ENCODE measurements at places on chromosomes 1 and 21.

DNA sequence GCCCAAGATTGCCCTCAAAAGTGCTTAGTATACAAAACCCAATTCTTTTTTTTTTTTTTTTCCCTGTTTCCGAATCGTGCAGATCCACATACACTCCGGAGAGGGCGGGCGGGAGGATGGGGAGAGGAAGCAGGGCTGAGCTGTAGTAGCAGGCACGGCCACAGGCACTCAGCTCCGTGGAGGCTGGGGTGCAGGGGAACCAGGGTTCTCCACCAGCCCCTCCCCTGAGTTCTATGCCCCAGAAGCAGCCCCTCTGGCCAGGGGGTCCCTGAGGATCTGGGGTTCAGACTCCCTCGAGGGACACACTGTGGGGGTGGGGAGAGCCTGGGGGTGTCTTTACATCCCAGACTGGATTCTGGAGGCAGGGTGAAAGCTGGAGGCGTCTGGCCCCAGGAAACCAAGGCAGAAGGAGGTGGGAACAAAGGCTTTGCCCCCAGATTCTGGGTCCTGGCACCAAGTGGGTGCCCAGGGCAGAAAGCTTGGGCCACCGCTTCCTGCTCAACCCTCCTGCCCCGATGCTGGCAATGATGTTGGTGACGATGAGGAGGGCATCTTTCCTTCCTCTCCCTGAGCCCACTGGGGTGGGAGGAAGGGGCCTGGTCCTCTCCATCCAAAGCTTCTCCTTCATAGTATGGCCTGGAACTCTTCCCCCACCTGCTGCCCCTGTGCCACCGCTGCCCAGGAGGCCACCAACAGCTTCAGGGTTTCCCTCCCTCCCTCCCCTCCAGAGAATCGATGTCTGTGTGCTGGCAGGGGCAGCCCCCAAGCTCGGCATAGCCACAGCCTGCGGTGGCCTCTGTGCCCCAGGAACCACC is 106.4 kb upstream of the TARDBP start:
- DNase-seq: no peak

GRCh38 chr1:186536273-186536890 is 75.5 kb upstream of the PDC start:
- peak; percentile 17 for DNase-seq

GRCh38 chr1:238409932-238410331 is 519.2 kb upstream of the ZP4 start:
- no peak for DNase-seq

DNA sequence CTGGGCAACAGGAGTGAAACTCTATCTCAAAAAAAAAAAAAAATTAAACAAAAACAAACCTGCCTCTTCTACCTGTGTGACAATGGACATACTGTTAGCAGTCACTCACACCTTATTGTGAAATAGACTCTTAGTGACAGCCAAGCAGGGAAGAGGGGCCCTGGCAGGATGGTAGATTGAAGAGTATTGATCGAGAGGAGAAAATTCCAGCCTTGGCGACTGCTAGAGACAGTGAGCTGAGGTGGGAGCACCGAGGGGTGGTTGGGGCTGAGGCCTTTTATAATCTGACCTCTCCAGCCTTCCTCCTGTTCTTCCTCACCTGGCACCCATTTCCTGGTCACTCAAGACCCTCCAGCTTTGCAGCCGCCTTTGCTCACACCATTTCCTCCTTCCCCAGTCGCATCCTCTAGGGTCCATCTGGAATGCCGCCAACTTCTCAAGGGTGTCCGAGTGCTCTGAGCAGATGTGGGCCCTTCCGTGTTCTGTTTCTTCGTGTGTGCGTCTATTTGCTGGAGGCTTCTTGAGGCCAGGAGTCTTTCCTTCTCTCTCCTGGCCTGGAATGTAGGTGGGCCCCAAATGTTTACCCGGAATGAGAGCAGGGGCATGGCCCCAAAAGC is 196.9 kb upstream of the TMEM51 start:
- DNase-seq: no peak

- no peak for DNase-seq
Observed at GRCh38 chr1:35058988-35059387, 20.2 kb upstream of the ZMYM1 start.

DNA sequence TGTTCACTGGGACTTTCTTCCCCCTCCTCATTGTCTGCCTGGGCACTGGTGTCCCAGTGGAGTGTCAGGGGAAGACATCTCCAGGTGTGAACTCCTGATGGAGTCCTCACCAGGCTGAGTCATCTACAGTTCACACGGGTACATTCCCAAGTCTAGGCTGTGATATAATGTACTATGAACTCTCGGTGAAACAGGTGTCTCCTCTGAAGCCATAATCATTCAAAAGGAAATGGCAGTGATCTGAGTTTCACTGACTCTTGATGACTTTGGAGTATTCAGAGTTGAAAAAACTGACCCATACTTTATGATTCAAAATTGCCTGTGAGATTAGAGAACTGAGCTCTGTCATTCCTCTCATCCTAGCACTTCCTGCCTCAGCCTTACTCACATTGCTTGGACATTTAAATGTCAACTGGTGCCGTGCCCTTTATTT is 9.1 kb downstream of the LAMC2 start:
- no peak for DNase-seq

DNA sequence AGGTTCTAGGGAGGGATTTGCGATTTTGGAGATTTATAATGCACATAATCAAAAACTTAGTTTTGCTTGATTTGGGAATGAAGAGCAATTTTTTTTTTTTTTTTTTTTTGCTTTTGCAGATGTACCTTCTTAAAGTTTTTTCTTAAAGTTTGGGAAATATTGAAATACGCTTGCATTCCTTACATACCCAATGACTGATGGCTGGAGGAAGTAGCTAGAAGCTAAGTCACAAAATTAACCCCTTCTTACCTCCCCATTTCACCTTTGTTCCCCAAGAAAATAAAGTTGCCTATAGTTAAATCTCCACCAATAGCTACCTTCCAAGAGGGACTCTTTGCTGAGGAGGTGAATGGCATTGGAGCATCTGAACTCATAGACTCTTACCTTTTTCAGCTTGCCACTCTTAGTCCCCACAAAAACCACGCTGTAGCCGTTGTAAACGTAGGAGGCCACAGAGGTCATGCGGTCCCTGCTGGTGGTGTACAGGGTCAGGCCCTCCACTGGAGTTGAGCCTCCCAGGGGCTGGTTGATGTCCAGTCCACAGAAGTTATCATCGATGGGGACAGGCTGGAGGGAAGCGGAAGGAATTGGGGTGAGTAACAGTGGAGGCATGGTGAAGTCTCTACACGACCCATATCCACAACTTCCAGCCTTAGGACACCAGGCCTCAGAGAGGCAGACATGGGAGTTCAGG is 34.1 kb downstream of the PLXNA2 start:
- DNase-seq: no peak

DNA sequence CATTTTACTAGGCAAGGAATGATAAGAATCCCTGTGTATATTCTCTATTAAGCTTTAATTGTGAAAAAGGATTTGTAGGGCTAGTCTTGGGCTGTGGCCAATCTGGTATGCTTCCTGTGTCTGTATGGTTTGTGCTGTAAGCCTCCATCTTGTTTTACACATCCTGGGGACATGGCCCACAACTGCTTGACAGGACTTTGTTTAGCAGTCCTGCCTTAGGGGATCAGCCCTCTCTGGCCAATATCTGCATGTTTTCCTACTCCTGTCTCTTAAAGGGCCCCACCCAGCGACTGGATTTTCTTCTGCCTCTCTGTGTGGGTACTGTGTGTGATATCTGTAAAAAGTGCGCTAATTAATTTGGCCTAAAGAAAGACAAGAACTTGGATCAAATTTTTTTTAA is 813.2 kb downstream of the PLA2G4A start:
- no peak for DNase-seq

DNA sequence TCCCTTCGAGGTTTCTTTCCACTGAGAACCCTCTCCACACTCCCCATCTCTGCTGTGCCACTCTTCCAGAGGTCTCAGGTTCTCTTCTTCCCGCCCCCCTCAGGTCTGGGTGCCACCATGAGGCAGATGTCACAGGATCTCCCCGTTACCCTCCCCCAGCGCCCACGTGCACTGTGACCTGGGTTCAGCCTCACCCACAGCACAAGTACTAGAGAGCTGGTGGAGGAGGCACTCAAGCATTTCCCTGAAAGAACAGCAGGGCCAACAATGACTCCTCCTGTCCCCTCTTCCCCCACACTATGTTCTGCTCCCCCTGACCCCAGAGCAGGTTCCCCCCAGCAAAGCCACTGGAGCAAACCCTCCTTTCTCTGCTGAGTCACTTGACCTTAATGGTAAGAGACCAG is 14.3 kb downstream of the PLEKHA6 start:
- no peak for DNase-seq

- DNase-seq: no peak
Observed at GRCh38 chr1:184225283-184226099, 161.3 kb upstream of the C1orf21 start.

- peak; percentile 35 for DNase-seq
Observed at GRCh38 chr1:70979881-70980280, 67.7 kb downstream of the PTGER3 start.

DNA sequence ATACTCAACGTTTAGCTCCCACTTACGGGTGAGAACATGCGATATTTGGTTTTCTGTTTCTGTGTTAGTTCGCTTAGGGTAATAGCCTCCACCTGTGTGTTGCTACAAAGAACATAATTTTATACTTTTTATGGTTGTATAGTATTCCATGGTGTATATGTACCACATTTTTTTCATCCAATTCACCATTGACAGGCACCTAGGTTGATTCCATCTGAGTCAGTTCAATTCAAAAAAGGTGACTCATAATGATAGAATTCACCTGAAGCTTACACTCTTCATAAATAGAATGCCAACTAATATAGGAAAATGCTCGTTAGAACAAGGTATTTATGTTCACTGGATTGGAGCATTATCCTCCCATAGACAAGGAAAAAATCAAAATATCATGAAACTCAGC is 38.5 kb downstream of the RGS4 start:
- DNase-seq: no peak

DNA sequence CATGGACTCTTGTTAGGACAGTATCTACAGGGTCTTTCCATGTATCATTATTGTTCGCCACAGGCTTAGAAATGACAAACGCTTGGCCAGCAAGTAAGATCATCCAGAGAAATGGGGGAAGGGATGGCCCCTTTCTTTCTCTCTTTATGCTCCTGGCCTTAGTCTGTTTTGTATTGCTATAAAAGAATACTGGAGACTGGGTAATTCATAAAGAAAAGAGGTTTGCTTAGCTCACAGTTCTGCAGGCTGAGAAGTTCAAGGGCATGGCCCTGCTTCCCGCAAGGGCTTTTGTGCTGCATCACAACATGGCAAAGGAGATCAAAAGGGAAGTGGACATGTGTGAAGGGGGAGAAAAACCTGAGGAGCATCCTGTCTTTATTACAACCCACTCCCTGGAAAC is 41.0 kb downstream of the DNTTIP2 start:
- no peak for DNase-seq

- DNase-seq: no peak
Observed at GRCh38 chr1:40096646-40096976, 441 bp downstream of the PPT1 start.

DNA sequence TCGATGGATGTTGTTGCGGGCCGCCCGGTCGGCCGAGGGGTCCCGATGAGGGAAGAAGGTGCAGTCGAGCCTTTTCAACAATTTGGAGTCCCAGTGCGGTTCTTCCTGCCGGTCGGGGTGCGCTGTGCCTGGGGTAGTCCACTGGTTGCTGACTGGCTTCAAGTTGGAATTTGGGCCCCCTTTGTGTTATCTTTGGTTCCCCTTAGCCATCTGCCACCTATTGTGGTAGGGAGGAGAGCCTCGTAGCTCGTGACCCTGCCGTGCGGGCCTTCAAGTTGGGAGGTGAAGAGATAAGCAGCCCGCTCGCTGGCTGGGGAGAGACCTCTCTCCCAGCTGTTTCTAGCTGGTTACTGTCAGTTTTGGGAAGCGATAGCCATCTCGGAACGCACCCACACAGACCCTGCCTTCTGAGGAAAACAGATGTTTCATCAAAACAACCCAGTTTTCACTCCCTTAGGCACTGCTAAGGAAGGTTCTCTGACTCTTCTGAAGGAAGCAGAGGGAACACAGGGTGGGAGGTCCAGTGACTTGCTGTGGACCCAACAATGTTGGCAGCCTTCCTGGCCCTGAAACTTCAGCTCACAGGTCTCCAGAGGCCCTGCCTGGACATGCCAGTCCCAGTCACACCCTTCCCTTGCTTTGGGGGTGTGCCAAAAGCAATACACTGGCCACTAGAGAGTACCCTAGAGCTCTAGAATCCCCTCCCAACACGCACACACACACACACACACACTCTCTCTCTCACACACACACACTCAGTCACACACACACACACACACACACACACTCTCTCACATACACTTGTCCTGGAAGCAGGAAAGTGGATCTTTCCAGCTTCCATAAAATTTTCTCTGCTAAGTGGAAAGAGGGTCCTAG is 1.0 kb downstream of the BTG2 start:
- peak; percentile 89 for DNase-seq

DNA sequence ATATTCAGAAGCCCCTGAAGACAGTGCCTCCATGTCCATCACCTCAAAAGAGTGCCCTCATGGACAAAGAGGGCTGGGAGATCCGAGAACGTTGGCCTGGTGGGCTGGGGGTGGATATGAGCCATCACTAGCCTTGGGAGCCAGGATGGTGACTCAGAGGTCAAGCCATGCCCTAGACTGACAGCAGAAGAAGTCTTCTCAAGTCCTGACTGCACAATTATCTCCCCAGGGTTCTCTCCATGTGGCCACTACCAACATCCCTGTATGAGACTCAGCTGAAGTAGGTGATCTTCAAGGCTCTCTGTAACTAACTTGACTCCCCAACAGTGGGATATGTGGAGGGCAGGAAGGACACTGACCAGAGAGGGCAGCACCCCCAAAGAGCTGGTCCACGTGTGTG is 7.1 kb upstream of the USF1 start:
- no peak for DNase-seq

DNA sequence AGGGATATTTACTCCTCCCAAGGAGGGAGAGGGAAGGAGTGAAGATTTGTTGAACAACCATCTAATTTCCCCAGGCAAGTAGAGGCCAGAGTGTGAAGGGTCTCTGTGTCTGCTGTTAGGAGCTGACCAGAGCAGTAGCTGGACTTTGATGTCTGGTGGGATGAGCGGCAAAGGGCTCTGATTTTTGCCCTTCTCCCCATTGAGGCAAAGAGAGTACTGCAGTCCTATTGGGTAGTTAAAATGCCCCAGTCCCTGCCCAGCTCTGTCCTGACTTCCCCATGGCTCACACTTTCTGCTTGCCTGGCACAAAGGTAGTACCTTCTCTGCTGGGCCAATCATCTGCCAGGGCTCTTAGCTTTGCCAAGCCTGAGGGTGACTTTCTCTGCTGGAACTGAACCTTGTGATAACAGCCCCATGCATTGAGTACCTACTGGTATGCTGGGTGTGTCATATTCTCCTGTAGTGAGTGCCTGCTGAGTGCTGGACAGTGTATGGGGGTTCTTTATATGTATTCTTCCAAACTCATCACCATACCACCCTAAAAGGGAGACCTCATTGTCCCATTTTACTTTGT is 64.0 kb upstream of the SELENON start:
- no peak for DNase-seq

GRCh38 chr1:214401666-214402065 is 120.7 kb downstream of the SMYD2 start:
- no peak for DNase-seq

DNA sequence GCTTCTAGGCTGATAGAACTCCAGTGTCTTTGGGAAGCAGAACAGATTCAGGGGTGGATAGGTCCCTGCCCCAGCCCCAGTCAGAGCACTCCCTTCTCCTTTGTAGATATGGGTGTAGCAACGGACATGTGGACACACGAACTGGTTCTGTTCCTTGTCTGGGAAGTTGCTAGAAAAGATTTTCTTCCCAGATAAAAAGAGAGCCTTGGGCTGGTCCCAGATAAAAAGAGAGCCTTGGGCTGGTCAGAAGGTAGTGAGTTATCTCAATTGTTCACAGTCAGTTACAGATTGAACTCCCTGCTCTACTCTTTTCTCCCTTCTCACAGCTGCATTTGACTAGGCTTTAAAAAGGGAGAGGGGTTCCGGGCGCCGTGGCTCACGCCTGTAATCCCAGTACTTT is 7.4 kb upstream of the EFNA1 start:
- DNase-seq: no peak

All from hematopoietic multipotent progenitor cell treated with erythropoietin and hydrocortisone succinate and interleukin-3 and kit ligand, for 6 days (in vitro differentiated cells).